NCI-H1436 treated with DMSO at 0.1 percent for 48 hours (cell line): ENCODE measurements at places on chromosomes 2 and 18.

DNA sequence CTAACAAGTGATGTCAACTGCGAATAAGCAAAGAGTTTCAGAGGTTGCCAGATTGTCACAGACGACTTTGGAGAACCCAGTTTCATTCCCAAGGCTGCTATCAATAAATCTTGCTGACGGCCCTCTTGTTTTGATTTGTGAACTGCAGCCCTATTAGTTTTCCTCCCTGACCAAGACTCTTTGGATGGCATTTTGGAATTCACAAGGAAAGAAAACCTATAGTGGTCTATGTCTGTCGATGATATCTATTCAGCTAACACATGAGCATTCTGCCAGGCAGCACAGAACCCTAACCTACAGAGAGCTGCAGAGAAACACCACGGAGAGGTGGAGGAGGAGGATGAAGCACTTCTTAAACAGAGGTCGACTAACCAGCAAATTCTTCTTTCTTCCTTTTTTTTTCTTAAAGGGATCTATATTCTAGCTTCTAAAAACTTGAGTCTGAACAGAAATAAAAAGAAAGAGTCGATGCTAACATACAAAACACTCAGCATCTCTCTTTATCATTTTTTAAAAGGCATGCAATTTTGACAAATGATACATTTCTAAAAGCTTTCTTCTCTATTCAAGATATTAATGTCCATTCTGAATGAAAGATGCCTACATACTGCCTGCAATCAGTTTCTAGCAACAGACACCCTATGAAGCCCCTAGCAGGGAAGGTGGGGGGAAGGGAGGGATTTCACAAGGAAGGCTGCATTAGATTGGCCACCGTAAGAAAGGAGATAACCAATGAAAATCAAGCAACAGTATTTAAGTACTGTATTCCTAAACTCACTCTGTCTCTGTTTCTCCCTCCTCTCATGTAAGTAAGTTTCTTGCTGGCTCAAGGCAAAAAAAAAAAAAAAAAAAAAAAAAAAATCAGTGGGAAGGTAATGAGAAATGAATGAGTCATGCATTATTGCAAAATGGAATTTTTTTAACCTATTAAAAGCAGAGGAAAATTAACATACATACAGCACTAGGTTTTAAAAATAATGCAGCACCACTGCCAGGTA lies 83.0 kb upstream of the CHRNA1 start:
- DNase-seq, result no peak

DNA sequence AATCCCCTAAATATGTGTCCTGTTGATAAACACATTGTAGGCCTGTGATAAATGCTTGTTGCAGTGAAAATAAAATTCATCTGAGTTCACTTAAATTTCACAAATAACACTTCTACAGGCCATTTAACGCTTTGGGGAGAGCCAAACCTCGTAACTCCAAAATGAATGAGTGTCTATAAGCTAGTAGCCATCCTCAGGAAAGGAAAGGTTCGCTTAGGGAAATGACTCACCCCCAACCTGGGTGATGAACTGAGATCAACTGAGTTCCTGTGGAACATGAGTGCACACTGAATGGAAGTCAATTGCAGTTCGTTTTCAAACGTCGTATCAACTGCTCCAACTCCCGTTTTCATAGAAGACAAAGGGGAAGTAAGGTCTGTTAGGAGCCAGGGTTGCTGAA lies 527.6 kb upstream of the ID2 start:
- DNase-seq, result no peak

- no peak for DNase-seq
Measured at GRCh38 chr2:30022444-30023071, 101.2 kb upstream of the ALK start.

DNA sequence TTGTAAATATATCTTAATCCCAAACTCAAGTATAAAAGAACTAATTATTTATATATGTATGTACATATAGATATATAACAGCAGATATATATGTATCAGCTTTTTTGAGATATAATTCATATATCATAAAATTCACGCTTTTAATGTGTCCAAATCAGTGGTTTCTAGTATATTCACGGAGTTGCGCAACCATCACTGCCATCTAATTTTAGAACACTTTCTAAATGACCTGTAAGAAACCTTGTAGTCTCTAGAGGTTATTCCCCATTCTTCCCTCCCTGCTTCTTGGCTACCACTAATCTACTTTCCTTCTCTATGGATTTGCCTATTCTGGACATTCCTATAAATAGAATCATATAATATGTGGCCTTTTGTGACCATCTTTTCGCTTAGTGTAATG lies 163.5 kb upstream of the TCF4 start:
- no peak for DNase-seq

DNA sequence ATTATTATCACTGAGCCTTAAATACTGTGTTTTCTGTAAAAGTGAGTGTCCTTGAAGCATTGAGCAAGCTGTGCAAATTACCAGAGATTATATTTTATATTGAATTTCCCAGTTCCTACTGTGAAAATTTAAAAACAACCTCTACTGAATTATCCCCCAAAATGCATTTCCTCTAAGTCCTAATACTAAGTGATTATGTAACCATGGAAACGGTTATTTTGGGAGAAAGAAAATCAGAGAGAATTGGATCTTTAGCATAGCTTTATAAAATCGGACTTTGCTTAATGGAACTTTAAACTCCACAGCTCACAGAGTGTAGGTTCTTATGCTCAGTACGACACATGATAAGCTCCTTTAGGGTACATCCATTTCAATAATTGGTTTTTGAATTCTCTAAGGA lies 19.3 kb upstream of the CHMP1B start:
- no peak for DNase-seq

DNA sequence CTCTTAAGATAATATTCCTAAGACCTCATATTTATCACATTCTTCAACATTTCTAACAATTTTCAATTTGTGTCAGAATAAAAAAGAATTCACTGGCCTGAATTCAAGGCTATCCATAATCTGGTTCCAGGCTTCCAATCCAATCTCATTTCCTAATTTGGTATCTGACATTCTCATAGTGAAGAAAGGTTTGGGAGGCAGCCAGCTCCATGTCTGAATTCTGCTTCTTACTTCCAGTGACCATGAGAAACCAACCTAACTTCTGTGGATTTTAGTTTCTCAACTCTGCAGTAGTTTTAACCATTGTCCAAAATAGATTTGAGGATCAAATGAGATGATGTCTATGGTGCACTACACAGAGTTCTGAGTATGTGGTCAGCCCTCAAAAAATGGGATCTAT lies 439.1 kb upstream of the GCFC2 start:
- DNase-seq, result no peak

- no peak for DNase-seq
Measured at GRCh38 chr2:224613543-224614286, 28.6 kb upstream of the CUL3 start.

- no peak for DNase-seq
Measured at GRCh38 chr18:47773931-47774330, 156.5 kb downstream of the SMAD2 start.

GRCh38 chr18:392928-393573 lies 107.5 kb downstream of the COLEC12 start:
- DNase-seq, result no peak

DNA sequence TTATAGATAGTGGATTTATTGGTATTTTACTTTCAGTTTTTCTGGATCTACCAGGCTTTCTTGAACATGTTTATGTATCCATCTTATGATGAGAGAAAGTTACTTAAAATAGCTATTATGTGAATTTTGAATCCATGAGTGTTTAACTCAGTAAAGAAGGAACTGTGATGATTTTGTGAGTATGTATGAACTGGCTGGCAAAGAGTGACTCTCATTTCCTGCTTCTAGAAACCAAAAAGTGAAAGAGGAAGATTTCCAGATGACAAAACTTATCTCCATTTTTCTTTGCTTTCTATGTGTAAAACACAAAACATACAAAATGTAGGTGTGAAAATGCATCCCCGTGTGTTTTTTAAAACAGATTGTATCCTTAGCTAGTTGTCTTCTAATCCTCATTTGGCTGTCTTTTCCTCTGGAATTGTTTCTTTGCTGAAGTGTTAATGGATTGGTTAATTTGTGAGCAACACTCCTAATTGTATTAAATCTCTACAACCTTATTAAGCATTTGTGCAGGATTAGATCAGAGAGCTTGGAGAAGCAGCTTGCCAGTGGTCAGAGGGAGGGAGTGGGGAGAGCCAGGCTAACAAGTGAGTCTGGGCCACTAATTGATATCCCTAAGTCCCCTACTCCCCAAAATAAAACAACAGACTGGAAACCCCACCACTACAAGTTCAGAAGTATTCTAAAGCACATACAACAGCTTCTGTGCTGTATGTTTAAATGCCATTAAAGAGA lies 23.9 kb downstream of the PTPRM start:
- no peak for DNase-seq

- no peak for DNase-seq
Measured at GRCh38 chr2:240898108-240898730, 2.3 kb upstream of the MAB21L4 start.

DNA sequence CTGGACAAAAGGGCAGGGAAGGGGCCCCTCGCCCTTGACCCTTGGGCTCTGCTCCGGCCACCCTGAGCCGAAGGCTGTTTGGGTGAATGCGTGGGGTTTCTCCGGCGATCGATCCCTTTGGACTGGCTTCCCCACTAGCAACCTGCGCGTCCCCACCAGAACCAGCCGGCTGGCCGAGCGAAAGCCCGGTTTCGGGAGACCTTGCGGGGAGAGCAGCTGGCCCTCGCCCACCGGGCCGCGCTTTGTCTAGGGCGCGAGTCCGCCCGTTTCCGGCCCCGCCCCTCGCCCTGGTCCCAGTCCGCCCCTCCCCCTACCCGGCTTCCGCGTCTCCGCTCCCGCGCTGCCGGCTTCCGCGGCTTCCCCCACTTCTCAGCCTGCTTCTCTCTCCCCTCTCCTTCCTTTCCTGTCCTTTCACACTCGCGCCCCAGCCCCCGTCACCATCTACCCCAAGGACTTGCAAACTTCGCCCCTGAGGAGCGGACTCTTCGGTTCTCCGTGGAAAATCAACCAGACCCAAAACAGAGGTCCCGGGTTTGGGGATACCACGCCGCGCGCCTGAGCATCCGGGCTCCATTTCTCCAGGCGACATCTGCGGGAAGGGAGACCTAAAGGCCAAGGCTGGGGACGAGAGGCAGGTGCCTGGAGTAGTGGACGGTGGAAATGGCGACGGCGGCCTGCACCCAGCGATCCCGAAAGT lies 48.0 kb upstream of the ATP6V1B1 start:
- no peak for DNase-seq

DNA sequence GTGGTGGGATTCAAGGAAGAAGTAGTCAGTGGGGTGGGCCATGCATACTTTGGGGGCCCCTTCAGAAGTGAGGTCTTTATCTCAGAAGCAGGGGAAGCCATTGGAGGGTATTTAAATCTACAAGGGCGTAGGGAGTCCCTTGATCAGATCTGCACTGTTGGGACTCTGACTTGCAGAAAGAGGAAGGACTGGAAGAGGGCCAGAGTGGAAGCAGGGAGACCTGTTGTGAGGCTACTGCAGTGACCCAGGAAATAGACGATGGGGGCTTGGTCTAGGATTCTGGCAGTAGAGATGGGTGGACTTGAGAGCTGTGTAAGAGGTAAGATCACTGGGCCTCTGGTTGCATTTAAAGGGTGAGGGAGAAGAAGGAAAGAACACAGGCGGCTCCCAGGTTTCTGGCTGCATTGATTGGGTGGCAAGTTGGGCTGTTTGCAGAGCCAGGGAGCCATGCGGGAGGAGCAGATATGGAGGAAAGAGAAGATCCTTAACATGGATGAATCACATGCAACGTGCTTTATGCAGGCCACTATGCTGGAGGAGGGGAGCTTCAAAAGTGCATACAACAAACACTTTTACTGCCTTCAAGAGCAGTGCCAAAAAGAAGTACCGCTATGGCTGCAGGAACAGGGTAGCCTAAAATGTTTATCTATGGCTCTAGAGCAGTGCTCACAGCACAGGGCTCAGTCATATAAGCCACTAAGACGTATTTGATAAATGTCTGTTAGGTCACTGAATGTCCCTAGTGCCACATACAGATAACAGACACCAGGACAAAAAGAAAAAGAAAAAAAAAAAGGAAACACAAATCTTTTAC lies 2.3 kb downstream of the SFXN5 start:
- DNase-seq, result no peak

DNA sequence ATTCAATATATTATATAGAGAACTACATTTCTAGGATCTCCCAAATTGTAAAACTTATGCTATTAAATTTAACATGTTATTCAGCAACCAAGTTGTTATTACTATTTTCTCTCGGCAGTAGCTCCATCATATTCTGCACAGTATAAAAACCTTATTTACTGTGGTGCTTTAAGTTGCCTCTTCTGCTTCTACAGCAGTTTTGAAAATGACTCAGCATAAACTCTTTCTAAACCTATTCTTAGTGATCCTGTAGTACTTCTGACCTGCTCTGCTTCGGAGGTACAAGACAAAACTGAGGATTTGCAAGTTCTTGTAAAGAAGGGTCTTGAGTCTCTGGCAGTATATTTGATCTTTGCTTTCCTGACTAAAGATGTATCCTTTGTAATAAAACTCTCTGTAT lies 567.2 kb downstream of the TMX3 start:
- DNase-seq, result no peak

DNA sequence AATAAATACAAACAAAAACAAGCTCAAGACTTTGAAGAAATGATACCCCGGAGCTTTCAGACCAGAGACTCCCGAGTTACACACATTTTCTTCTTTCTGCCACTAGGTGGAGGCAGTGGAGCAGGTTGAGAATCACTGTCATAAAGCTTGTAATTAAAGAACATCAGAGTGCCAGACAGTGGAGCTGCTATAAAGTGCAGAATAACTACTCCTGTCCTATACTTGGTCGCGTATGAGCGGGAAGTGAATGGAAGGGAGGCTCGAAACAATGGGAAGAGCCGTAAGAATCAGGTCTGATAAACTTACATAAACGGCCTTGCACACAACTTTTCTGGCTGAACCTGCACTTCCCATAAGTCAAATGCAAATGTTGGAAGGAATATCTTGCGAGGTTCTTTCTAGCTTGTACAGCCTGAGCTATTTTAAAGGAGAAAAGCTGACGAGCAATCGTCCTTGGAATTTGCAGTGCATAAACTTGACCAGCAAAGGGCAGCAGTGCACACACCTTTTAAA lies 189.0 kb downstream of the RPIA start:
- no peak for DNase-seq

- no peak for DNase-seq
Measured at GRCh38 chr2:65604246-65604645, 171.8 kb upstream of the SPRED2 start.

DNA sequence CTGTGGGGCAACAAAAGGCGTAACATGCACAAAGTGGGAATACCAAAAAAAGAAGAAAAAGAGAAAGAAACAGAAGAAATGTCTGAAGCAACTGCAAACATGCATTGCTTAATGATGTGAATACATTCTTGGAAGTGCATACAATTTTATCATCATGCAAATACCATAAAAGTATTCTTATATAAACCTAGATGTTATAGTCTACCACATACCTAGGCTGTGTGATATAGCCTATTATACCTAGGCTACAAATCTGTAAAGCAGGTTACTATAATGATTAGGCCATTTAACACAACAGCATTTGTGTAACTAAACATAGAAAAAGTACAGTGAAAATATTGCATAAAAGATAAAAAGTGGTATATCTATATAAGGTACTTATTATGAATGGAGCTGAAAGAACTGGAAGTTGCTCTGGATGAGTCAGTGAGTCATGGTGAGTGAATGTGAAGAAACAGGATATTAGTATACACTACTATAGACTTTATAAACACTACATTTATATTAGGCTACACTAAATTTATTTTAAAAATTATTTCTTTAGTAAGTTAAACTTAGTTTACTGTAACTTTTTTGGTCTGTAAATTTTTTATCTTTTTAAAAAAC lies 319.4 kb upstream of the KCNH7 start:
- no peak for DNase-seq
